Iris pigment epithelial cell (primary cell): ENCODE measurements at places on chromosomes 7 and 10.
A peak's percentile ranks its signal among the peaks of the same experiment; 100 is the strongest.

DNA sequence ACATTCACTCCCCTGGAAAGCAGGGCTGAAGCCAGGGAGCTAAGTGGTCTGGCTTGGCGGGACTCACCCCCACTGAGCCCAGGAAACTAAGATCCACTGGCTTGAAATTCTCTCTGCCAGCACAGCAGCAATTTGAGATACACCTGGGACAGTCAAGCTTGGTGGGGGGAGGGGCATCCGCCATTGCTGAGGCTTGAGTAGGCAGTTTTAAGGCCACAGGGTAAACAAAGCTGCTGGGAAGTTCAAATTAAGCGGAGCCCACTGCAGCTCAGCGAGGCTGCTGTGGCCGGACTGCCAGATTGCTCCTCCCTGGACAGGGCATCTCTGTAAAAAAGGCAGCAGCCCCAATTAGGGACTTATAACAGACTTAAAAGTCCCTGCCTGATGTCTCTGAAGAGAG, 108.2 kb upstream of the FAM13C start:
- no peak for DNase-seq

- peak; percentile 85 for DNase-seq
Observed at GRCh38 chr10:5945561-5946418, 31.6 kb downstream of the IL15RA start.

DNA sequence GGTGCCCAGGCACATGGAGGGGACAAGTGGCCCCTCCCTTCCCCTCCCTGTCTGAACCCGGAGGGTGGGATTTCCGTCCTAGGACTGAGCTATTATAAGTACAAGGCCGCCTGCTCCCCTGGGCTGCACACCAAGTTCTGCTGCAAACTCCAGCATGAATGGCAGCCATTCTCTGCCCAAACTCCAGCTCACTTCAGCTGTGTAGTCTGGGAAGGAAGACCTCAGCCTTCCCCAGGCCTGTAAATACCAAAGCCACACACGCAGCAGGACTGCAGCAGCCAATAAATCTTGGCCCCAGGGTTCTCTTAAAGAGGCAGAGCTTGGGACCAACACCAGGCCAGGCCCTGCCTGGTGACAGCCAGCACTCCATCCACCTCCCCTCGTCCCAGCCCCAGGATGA, 291.3 kb upstream of the ZMIZ1 start:
- DNase-seq = no peak

GRCh38 chr10:32167450-32167849, 111.2 kb upstream of the KIF5B start:
- DNase-seq = no peak

- peak; percentile 12 for DNase-seq
Observed at GRCh38 chr7:92057375-92057774, 76.9 kb downstream of the CYP51A1 start.

GRCh38 chr10:31142026-31142425, 110.4 kb upstream of the ZNF438 start:
- DNase-seq = peak; percentile 81

GRCh38 chr10:113613427-113613826, 50.4 kb downstream of the NRAP start:
- no peak for DNase-seq

DNA sequence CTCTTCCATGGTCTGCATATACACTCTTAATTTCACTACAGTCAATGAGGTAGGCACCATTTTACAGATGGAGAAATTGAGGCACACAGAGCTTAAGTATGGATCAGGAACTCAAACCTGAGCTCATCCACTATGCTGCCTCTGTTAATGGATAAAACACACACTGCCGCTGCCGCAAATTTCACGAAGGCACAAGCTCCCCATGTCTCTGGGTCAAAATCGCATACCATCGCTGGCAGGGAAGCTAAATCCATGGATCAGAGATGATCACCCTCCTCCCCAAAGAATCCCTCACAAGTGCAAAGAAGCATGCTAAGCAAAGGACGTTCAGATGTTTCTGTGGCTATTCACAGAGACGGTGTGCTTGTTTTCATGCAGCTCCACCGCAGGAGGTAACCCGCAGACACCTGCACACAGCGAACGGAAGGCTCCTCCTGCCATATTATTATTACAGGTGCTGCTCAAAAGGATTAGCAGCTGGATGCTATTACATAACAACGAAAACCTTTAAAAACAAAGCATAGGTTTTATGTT, 109.3 kb downstream of the UBE2H start:
- peak; percentile 29 for DNase-seq

- DNase-seq = peak; percentile 81
Observed at GRCh38 chr7:23864973-23865372, 155.0 kb downstream of the STK31 start.

- no peak for DNase-seq
Observed at GRCh38 chr7:1941464-1942242, 271.6 kb downstream of the ELFN1 start.

DNA sequence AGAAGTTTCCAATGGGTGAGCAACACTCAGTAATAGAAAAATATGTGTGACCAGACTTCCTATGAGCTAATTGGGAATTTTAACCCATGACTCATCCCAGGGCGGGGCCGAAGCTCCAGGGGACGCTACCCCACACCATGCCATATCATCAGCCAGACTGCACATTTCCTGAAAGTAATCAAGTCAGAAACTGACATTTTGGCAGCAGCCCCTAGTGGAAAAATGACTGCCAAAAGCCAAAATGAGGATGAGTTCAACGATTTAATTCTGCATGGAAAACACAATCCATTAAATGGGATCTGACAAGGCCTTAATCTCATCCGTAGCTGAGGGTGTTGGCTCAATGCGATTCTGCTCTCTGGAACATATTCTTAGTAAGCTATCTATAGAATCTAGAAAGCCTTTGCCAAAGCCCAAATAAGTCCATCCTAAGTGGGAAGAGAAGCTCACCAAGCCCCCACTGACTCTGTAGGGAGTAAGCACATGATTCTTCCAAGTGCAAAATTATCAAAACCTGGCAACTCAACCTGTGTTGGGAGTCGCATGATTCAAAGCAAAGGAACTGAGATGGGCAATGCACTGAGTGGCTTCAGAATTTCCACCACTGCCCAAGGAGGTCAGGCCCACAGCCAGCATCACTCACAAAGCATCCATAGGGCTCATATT, 93.1 kb upstream of the PDE1C start:
- peak; percentile 87 for DNase-seq

- peak; percentile 60 for DNase-seq
Observed at GRCh38 chr7:100089458-100090196, 858 bp downstream of the COPS6 start.

GRCh38 chr7:27184337-27185012, 557 bp downstream of the HOXA11 start:
- DNase-seq = peak; percentile 21

- no peak for DNase-seq
Observed at GRCh38 chr7:140170375-140170774, 6.4 kb downstream of the KDM7A start.

- no peak for DNase-seq
Observed at GRCh38 chr10:110285501-110285900, 19.2 kb downstream of the SMNDC1 start.

- no peak for DNase-seq
Observed at GRCh38 chr10:109976681-109977080, 31.1 kb upstream of the ADD3 start.

GRCh38 chr7:149248777-149249176, 9.3 kb downstream of the ZNF212 start:
- no peak for DNase-seq

DNA sequence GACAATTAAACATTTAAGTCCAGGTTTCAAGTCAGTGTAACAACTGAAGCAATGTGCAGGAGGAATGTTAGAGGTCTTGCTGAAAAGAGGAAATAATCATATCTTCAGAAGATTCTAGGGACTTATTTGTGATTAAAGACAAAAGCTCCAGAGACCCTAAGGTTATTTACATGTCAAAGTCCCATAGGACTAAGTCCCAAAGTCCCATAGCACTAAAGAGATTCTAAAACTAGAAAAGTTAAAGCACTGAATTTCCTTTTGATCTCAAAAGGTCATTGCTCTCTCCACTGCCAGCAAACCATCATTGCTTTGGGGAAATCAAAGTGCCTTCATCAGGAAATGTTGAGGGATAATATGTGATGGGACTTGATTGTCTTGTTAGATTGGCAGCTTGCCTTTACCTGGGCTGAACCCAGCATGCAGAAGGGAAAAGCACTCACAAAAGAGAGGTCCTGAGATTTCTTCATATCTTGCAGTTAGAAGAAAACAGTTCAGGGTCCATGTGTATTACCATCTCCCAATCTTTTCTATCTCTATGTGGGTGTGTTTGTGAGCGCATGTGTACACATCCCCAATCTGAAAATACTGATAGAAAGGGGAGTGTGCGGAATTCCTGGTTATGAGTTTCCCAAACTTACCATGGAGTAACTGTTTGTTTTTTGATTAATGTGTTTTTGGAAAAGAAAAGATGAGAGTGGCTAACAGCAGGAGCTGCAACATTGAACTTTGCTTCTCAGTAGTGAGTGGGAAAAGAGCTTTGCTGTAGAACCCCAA, 21.8 kb downstream of the NUDT13 start:
- no peak for DNase-seq

- DNase-seq = peak; percentile 39
Observed at GRCh38 chr7:54543051-54543488, 895 bp downstream of the VSTM2A start.

GRCh38 chr10:99656199-99657064, 2.9 kb upstream of the ENTPD7 start:
- DNase-seq = peak; percentile 26

GRCh38 chr10:121252756-121253155, 345.5 kb downstream of the FGFR2 start:
- no peak for DNase-seq
